ENCODE measurements at places on chromosomes 6 and 20.

DNA sequence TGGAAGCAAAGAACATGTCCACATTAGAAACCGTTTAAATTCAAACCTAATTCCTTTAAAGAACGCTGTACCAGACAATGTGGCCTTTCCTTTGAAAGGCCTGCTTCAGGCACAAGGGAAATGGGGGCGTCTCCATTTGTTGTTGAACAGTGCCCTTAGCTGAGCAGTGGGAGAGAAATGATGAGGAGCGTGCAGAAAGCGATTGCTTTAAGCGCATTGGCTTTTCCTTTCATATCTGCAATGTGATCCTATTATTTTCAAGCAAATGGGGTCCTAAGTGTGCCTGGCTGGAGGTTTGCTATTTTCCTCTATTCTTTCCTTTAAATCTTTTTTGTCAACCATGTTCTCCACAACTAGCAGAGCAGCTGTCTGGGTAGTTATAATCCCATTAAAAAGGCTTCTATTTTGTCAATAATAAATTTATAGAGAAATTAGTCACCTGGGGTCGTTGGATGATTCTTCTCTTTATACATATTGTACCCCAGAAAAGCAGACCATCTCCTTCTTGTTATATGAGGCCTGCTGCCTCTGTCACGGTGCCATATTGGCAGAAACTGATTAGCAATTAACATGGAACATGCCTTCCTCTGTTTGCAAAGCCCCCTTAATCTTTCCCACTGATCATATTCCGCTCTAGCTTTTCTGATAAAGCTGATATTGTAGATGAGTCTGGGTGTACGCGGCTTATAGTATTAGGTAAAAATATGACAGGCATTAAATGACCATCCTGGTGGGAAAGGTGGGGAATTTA, 151.1 kb upstream of the JAG1 start:
- no peaks in the 10 kb centered on the region for H3K4me1 ChIP-seq
- no peak overlapping the region for H3K4me3 ChIP-seq

GRCh38 chr6:169984181-169985120, 233.0 kb downstream of the ERMARD start:
- no peaks in the 10 kb centered on the region for H3K36me3 ChIP-seq
- H3K27me3 ChIP-seq, result no peaks in the 10 kb centered on the region
- H3K27ac ChIP-seq, result no peak overlapping the region
- H3K4me1 ChIP-seq, result no peaks in the 10 kb centered on the region
- H3K4me3 ChIP-seq, result no peak overlapping the region

- H3K4me3 ChIP-seq, result no peak overlapping the region
- peaks cover 66% of the 10 kb centered on the region for H3K36me3 ChIP-seq
- H3K27me3 ChIP-seq, result no peaks in the 10 kb centered on the region
- no peak overlapping the region for H3K27ac ChIP-seq
- H3K4me1 ChIP-seq, result no peaks in the 10 kb centered on the region
These were observed 80.2 kb downstream of the AFDN start for GRCh38 chr6:167906899-167907298.

DNA sequence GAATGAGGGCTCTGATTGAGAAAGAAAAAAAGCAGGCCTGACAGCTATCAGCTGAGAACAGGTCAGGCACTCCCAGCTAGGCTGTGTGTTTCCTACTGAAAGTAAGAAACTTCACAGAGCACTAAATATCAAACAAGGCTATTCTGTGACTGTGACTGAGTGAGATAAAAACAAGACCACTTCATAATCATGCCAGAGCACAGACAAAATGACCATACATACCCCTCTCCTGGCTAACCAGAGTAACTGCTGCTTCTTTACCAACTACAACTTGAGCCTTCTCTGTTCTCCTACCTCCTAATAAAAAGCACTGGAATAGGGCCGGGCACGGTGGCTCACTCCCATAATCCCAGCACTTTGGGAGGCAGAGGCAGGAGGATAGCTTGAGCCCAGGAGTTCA, 6.8 kb upstream of the BTN1A1 start:
- no peaks in the 10 kb centered on the region for H3K27me3 ChIP-seq
- DNase-seq, result no peak
- H3K4me3 ChIP-seq, result no peak overlapping the region
- peaks cover 3% of the 10 kb centered on the region for H3K4me1 ChIP-seq
- H3K27ac ChIP-seq, result no peak overlapping the region

DNA sequence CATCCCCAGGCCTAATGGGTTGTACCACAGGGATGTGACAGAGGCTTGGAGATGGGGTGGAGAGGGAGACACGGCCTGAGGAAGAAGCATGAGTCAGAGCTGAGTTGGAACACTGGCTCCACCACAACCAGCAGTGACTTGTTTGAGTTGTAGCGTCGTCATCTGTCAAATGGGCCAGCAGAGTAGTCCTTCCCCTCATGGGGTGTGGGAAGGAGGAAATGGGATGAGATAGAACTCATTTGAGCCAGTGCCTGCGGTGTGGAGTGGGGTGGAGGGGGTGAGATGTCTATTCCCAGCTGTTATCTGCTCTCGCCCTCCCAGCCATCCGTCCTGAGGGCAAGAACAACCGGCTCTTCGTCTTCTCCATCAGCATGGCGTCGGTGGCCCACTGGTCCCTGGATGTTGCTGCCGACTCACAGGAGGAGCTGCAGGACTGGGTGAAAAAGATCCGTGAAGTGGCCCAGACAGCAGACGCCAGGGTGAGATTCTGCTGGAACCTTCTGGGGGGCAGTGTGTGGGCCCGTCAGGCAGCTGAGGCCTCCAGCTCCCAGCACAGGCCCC, 32.5 kb downstream of the PLCG1 start:
- H3K27ac ChIP-seq, result no peak overlapping the region
- no peak for DNase-seq
- H3K36me3 ChIP-seq, result peaks cover 75% of the 10 kb centered on the region
- H3K4me1 ChIP-seq, result no peaks in the 10 kb centered on the region
- H3K4me3 ChIP-seq, result no peak overlapping the region

DNA sequence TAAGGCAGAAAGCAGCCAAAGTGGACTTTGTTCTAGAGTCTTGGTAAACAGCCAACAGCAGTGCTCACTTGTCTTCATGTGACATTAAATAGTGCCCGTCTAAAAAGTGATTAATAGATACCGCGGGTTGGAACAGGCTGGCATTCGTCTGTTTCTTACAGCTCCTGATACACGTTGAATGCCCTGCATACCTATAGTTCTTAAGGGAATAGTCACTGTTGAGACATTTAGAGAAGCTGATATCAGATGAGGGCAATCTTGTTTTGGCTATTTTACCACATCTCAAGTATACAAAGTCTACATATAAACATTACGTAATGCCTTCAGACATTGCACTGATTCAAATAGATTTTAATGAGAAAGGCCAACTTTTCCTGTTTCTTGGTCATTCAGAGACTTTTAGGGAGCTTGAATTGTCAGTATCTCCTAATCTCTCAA, 374.9 kb upstream of the FLRT3 start:
- no peak overlapping the region for H3K4me3 ChIP-seq
- no peak for DNase-seq
- no peak overlapping the region for H3K27ac ChIP-seq
- H3K36me3 ChIP-seq, result no peaks in the 10 kb centered on the region

DNA sequence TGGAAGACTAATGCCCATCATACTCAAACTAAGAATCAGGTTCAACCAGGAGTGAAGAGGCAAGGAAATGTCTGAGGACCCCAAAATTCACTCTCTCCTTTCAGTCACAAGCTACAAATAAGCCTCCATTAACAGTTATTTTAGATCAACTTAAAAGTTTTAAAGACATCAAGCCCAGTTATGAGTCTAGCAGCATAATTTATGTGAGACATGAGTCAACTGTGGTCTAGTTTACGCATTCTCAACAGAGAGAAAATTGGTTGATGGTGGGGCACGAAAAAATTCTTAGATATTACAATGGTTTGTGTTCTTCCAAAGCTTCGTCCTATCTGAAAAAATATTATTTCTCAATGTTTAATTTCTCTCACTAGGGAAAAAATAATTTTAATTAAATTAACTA, 204.9 kb upstream of the NT5E start:
- no peak for DNase-seq
- H3K27me3 ChIP-seq, result no peaks in the 10 kb centered on the region
- no peak overlapping the region for H3K4me3 ChIP-seq
- H3K36me3 ChIP-seq, result no peaks in the 10 kb centered on the region

GRCh38 chr20:32033316-32033715, 18.7 kb upstream of the HCK start:
- no peak for DNase-seq
- peaks cover 3% of the 10 kb centered on the region for H3K4me1 ChIP-seq
- no peak overlapping the region for H3K4me3 ChIP-seq
- no peaks in the 10 kb centered on the region for H3K36me3 ChIP-seq

GRCh38 chr20:7094438-7094997, 327.0 kb downstream of the BMP2 start:
- DNase-seq, result no peak
- no peaks in the 10 kb centered on the region for H3K27me3 ChIP-seq
- no peaks in the 10 kb centered on the region for H3K36me3 ChIP-seq
- no peak overlapping the region for H3K4me3 ChIP-seq
- no peak overlapping the region for H3K27ac ChIP-seq

DNA sequence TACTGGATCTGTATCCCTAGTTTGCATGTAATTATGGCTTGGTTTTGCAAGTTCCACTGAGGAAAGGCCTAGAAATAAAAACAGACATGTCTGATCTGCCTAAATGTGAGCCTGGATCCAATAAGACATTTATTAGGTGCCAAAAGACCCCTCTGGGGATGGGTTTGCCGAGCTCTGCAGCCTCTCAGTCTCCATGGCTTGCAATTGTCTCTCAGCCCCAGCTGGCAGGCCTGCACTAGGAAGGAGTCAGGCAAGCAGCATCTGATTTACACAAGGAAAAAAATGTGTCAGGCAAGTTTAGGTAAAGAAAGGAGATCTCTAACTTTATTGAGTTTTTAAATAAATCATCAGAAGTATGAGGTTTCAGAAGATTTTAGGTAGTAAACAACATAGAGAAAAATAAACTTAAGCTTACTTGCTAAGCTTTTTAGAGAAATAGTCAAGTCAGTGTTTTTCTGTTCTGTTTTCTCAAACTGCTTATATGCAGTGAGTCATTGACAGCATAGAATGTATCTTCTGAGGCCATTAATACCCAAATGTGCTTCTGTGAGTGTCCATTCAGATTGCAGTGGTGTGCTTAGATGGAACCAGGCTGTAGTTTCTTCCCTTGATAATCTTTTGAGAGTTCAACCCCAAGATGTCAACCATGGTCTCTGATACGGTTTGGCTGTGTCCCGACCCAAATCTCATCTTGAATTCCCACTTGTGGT, 121.0 kb downstream of the FHL5 start:
- H3K27me3 ChIP-seq, result no peaks in the 10 kb centered on the region
- no peak overlapping the region for H3K27ac ChIP-seq
- DNase-seq, result no peak
- no peaks in the 10 kb centered on the region for H3K36me3 ChIP-seq
- no peak overlapping the region for H3K4me3 ChIP-seq

- no peaks in the 10 kb centered on the region for H3K36me3 ChIP-seq
- no peaks in the 10 kb centered on the region for H3K27me3 ChIP-seq
- H3K4me1 ChIP-seq, result peaks cover 4% of the 10 kb centered on the region
- H3K27ac ChIP-seq, result no peak overlapping the region
- no peak for DNase-seq
These were observed 54.5 kb upstream of the TAGAP start for GRCh38 chr6:159099276-159099675.

DNA sequence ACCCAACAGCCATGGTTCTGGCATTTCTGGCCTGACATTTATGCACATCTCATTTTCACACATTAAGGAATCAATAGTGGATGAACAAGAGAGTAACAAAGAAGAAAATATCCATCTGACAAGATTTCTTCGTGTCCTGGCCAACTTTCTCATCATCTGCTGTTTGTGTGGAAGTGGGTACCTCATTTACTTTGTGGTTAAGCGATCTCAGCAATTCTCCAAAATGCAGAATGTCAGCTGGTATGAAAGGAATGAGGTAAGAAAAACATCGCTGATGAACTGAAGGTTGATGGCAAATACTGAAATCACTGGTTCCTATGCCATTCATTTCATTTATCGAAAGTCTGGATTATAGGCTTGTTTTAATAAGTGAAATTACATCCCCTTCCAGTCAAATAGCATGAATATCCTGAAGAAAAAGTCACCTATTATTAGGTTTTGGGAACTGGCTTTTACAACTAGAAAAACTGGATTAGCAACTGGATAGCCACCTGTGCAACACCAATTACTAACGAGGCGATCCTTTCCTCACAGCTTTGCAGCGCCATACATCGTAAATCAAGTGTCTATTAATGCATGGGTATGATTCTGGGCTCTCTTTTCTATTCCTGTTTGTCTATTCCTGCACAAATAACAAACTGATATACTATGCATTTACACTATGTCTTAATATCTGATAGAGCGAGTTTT, 50.2 kb upstream of the NOP56 start:
- no peak overlapping the region for H3K4me3 ChIP-seq
- no peak overlapping the region for H3K27ac ChIP-seq
- no peaks in the 10 kb centered on the region for H3K4me1 ChIP-seq
- no peaks in the 10 kb centered on the region for H3K36me3 ChIP-seq

DNA sequence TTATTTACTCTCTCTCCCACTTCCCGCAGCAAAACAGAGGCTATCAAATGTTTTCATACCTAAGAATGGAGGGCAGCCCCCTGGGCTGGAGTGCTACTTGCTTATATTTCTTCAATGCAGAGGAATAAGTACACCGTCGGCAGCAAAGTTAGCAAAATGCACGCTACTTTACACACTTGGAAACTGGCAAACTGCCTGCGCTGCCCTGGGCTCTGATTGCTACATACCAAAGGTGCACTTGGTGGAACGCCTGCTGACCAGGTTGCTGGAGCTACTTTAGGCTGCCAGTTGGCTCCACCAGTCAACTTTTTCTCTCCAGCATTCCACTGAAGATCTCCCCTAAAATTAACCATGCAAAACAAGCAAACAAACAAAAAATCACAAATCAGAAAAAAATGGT, 62.4 kb downstream of the PRSS35 start:
- no peaks in the 10 kb centered on the region for H3K36me3 ChIP-seq
- H3K4me1 ChIP-seq, result no peaks in the 10 kb centered on the region
- no peak overlapping the region for H3K4me3 ChIP-seq

DNA sequence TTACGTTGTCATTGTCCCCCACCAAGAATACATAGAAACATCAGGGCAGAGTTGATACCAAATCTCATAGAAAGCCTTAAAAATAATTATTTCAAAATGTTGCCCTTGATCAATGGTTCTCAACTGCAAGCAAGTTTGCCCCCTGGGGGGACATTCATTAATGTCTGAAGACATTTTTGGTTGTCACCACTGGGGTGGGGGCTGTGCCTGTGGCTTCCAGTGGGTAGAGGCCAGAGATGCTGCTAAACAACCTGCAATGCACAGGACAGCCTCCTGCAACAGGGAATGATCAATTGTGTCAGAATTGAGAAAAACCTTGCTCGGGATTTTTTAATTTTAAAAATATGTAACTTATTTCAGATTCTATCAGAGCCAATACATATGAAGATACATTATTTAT, 130.6 kb upstream of the DOK5 start:
- no peak overlapping the region for H3K27ac ChIP-seq
- no peak overlapping the region for H3K4me3 ChIP-seq
- H3K4me1 ChIP-seq, result peaks cover 5% of the 10 kb centered on the region
- no peaks in the 10 kb centered on the region for H3K36me3 ChIP-seq

- peaks cover 4% of the 10 kb centered on the region for H3K4me1 ChIP-seq
- no peak overlapping the region for H3K4me3 ChIP-seq
- H3K27ac ChIP-seq, result no peak overlapping the region
- DNase-seq, result no peak
These were observed 53.2 kb downstream of the MRAP2 start for GRCh38 chr6:84086545-84087429.
